Skin of body (tissue), 3 donors: ENCODE measurements at places on chromosomes 2 and 18. TPM values are rescaled to one million over a fixed set of nuclear protein-coding genes. Genes with fewer than 3 reads are reported as not detected.

MC5R gene
- not detected for total RNA-seq

DNA sequence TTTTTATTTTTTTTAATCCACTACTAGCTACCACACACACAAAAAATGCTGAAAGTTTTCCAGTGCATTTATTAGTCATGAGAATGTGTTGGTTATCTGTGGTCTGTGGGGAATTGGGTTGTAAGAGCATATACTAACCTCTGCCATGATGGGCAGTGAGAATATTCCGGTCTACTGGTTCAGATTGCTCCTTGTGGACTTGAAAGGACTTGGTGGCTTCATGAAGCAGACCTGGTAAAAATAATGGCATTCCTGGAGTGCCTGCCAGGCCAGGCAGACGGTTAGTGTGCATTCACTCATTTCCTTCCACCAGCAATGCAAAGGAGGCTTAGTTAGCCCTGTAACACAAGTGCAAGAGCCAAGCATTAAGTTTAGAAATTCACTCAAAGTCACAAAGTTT lies 150.8 kb downstream of the THSD7B start:
- DNase-seq, result no peak

- no peak for DNase-seq
These were observed 24.7 kb upstream of the KCNS3 start for GRCh38 chr2:17853799-17854198.

DNA sequence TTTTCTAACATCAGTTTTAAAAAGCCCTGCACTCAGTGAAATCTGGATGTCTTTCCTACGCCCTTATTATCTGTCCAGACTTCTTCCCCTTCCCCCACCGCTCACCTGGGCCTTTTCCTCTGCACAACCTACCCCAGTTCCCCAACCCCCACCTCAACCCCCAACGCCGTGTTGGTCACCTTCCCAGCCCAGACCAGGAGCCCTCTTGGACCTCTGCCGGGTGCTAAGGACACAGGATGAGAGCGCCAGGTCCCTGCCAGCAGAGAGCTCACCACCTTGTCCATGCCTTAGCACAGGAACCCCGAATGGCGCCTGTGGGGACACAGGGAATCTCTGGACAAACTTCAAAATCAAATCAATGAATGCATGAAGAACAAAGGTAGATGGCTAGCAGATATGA lies 966 bp upstream of the RBM43 start:
- DNase-seq, result no peak

DNA sequence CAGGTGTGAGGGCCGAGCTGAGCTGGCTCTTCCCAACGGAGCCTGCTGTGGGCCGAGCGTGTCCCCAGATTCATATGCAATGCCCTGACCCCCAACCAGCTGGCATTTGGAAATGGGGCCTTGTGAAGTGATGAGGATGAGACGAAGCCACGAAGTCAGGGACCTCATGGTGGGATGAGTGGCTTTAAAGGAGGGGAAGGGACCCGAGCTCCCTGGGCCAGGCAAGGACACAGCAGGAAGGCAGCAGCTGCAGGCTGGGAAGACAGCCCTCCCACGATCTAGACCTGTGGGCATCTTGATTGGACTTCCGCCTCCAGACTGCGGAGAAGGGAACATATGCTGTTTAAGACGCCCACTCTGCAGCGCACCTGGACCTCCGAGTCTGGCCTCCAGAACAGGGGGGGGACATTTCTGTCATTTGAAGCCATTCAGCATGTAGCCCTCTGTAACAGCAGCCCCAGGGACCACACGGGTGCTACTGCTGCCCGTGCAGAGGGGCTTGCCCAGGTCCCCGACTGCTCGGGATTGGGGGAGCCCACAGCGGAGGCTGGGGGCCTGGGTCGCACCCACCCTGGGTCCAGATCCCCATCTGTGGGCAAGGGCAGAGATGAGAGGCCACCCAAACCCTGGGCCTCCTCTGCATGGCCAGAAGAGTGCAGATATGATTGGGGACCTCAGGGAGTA lies 27.2 kb downstream of the KIF1A start:
- DNase-seq, result no peak

GRCh38 chr2:55175254-55176093 lies 56.6 kb downstream of the CLHC1 start:
- peak; percentile 80 for DNase-seq

DNA sequence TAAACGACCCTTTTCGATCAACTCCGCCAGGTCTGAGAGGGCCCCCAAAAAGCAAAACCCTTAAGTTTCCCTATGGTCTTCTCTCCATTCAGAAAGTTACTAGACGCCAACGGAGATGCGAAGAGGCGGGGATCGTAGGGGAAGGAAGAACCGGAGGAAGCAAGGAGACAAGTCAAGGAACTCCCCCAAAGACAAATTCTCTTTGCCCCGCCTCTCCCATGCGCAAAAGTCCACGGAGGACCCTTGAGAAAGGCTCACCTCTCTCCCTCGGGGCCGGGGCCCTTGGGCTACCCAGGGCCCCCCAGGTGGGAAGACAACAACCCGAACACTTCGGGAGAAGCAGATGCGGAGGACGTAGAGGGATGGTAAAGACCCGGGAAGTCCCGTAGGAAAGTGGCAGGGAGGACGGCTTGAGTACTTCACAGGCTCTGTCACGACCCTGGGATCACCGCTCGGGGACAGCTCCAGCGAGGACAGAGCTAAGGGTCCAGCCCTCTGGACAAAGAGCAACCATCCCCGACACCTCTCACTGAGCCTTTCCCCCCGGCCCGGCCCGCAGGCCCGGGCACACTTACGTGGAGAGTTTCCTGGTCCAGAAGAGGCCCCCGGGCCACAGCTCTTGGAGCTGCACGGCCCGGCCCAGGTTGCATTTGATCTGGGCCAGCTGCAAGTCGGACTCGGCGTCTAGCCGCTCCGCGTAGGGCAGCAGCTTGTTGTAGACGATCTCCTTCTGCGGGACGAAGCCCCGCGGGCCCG lies 647 bp downstream of the PSME4 start:
- DNase-seq, result peak; percentile 48

- DNase-seq, result no peak
These were observed 81.4 kb upstream of the MSH2 start for GRCh38 chr2:47321411-47322031.

UGT1A5 gene
- total RNA-seq, result not detected

- no peak for DNase-seq
These were observed 1.4 kb upstream of the SIX3 start for GRCh38 chr2:44940049-44940494.

NFATC1 gene
- 18.7 TPM for total RNA-seq

GRCh38 chr18:8406186-8406867 lies 202.9 kb upstream of the RAB12 start:
- DNase-seq, result no peak
